ENCODE measurements at places on chromosomes 6 and 20. TPM values are rescaled to one million over a fixed set of nuclear protein-coding genes. Genes with fewer than 3 reads are reported as not detected.

The GSTA1 gene
- total RNA-seq = 0.50 TPM

- H3K27ac ChIP-seq = no peak overlapping the region
- H3K4me1 ChIP-seq = no peaks in the 10 kb centered on the region
- peaks cover 15% of the 10 kb centered on the region for H3K36me3 ChIP-seq
- H3K27me3 ChIP-seq = no peaks in the 10 kb centered on the region
- H3K4me3 ChIP-seq = no peak overlapping the region
Observed at GRCh38 chr20:44916586-44916985, 6.7 kb downstream of the PABPC1L start.

- H3K27me3 ChIP-seq = no peaks in the 10 kb centered on the region
- no peaks in the 10 kb centered on the region for H3K36me3 ChIP-seq
- no peak overlapping the region for H3K4me3 ChIP-seq
- no peak for DNase-seq
Observed at GRCh38 chr6:169420912-169421543, 167.4 kb upstream of the THBS2 start.

DNA sequence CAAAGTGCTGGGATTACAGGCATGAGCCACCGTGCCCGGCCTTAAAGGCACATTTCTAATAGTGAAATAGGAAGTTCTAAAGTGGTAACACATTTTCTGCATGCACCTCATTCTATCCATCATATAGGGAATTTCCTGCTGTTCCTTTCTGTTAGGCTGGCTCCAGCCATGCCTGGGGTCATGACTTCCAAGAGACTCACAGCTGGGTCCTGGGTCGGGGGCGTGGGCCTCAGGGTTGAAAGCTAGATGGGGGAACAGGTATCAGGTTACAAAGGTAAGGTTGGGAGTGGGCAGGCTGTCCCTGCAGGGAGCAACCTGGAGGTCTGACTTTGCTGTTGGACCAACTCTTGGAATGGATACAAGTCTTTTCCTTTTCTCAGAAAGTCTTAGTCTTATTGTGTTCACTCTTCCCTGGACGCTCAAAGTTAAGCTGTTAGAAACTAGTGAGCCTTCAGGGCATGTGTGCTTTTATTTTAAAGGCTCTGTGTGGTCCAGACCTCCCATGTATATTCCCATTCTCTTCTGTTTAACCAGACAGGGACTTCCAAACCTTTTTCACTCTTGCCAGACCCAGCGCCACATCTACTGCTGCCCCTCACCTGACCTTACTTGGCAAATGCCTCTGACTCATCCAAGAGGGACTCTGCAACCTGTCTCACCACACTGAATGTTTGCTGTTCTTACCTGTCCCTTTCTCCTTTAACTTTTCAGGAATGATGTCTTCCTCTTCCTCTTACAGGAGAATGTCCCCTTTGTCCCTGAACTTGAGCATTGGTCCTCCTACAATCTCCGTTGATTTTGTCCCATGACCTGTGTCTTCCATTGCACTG is 64.4 kb downstream of the TMEM170B start:
- no peaks in the 10 kb centered on the region for H3K36me3 ChIP-seq
- H3K27ac ChIP-seq = no peak overlapping the region
- H3K4me1 ChIP-seq = peaks cover 5% of the 10 kb centered on the region
- no peaks in the 10 kb centered on the region for H3K27me3 ChIP-seq

DNA sequence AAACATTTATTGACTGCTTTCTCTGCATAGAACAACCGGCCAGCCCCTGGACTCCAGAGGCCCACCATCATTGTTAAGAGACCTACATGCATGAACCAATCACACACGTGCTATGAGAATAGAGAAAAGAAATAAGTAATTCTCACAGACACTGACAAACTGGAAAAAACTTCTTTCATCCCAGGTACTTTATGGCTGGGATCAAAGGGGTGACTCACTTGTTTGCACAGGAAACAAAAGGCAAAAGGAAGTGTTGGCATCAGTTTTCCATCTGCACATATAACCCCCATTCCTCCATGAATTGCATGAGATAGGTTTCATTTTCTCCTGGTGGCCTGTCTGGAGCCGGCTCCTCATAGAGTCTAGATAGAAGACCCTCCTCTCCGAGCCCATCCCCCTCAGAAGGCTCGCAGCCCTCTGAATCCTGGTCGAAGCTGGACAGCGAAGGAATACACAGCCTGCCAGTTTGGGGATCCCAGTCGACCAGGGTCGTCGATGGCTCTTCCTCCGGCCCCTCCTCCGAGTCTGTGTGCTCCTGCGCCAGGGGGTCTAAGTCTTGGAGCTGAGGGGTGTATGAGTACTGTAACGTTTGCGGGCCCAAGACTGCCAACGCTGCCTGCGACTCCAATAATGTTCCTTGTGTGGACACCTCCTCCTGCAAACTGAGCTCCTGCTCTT is 43.3 kb downstream of the IL20RA start:
- peaks cover 7% of the 10 kb centered on the region for H3K27me3 ChIP-seq
- no peaks in the 10 kb centered on the region for H3K36me3 ChIP-seq
- no peak overlapping the region for H3K27ac ChIP-seq
- DNase-seq = no peak
- H3K4me3 ChIP-seq = no peak overlapping the region

GRCh38 chr6:136014454-136015437 is 163.2 kb downstream of the PDE7B start:
- no peak for DNase-seq
- H3K27me3 ChIP-seq = no peaks in the 10 kb centered on the region
- peak overlapping the region; percentile 43 for H3K27ac ChIP-seq

DNA sequence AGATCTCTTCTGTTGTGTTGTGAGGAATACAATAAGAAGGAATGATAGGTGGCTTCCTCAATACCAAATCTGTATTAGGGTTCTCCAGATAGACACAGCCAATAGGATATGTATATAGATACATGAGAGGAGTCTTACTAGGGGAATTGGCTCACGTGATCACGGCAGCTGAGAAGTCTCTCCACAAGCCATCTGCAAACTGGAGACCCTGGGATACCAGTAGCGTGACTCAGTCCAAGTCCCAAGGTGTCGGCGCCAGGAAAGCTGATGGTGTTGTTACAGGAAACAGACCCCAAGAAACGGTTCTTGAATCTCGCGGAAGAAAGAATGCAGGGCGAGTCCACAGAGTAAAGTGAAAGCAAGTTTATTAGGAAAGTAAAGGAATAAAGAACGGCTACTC is 61.4 kb downstream of the SYTL3 start:
- H3K27me3 ChIP-seq = no peaks in the 10 kb centered on the region
- H3K27ac ChIP-seq = no peak overlapping the region
- H3K4me3 ChIP-seq = no peak overlapping the region
- no peaks in the 10 kb centered on the region for H3K36me3 ChIP-seq

DNA sequence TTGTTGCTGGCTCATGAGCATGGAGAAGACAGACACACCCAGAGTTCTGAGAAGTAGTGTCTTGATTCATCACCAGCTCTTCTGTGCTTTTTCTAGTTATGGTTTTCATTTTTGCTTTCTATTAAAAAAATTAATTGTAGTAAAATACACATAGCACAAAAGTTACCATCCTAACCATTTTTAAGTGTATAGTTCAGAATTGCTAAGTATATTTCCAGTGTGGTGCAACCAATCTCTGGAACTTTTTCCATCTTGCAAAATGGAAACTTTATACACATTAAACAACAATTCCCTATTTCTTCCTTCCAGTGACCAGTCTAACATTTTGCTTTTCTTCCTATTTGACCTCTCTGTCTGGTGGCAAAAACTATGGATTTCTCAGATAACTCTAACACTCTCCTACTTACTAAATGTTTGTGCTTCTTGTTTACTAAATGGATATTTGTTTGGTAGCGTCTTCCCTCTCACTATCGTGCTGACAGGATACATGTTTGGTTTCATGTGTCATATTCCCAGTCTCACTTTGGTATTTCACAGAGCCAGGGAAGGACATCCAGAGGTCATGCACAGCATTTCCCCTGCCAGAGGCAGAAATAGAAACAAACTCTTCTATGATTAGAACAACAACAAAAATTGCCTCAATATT is 40.6 kb downstream of the TXLNB start:
- H3K4me1 ChIP-seq = no peaks in the 10 kb centered on the region
- H3K27ac ChIP-seq = no peak overlapping the region
- no peaks in the 10 kb centered on the region for H3K27me3 ChIP-seq
- no peaks in the 10 kb centered on the region for H3K36me3 ChIP-seq
- no peak overlapping the region for H3K4me3 ChIP-seq

- H3K27me3 ChIP-seq = no peaks in the 10 kb centered on the region
- H3K27ac ChIP-seq = no peak overlapping the region
- H3K4me1 ChIP-seq = no peaks in the 10 kb centered on the region
Observed at GRCh38 chr6:26389349-26389894, 6.5 kb downstream of the BTN2A2 start.

GRCh38 chr6:93644611-93645010 is 225.3 kb upstream of the EPHA7 start:
- no peaks in the 10 kb centered on the region for H3K36me3 ChIP-seq
- H3K27me3 ChIP-seq = no peaks in the 10 kb centered on the region
- H3K4me3 ChIP-seq = no peak overlapping the region

DNA sequence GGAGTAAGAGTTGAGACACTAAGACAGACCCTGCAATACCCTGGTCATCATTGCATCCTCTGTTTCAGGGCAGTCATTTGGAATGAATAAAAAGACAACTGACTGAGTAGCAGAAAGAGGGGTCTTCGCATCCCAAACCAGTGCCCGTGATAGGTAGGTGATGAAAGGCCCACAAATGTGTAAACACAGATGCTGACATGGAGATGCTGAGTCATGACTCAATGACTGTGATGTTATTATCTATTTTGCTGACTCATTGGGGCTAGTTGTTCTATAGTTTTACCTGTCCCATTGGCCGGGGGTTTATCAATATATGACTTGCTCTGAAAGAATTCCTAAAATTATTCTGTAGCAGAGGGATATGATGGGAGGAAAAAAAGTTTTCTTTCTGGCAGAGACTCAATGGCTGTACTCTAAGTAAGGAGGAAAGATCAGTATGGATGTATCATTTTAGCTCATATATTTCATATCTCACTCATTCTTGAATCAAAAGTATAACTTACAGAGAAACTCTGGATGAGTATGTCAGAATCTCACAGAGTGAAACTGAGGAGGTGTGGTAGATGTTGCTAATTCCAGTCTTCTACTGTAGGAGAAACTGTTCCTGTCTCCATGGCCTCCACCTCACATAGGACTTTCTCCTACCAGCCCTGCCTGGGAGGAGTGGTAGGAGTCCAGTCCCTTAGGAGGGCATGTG is 119.9 kb upstream of the PREP start:
- H3K27me3 ChIP-seq = no peaks in the 10 kb centered on the region
- H3K4me1 ChIP-seq = no peaks in the 10 kb centered on the region
- no peak for DNase-seq
- H3K27ac ChIP-seq = no peak overlapping the region
- no peaks in the 10 kb centered on the region for H3K36me3 ChIP-seq
- no peak overlapping the region for H3K4me3 ChIP-seq

DNA sequence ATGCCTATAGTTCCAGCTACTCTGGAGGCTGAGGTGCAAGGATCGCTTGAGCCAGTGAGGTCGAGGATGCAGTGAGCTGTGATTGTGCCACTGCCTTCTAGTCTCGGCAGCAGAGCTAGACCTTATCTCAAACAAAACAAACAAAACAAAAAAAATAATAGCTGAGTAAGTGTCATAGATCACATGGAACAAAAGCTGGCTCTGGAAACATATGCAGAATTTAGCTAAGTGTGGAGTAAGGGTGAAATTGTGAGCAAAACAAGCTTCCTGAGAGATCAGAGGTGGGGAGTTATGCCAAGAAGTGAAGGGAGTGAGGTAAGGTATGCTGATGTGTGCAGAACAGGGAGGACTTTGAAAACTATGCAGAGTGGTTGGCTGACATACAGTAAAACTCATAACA is 18.7 kb downstream of the SGK1 start:
- H3K4me1 ChIP-seq = no peaks in the 10 kb centered on the region
- no peak overlapping the region for H3K27ac ChIP-seq
- peaks cover 6% of the 10 kb centered on the region for H3K36me3 ChIP-seq
- H3K27me3 ChIP-seq = no peaks in the 10 kb centered on the region
- DNase-seq = no peak
- H3K4me3 ChIP-seq = no peak overlapping the region

DNA sequence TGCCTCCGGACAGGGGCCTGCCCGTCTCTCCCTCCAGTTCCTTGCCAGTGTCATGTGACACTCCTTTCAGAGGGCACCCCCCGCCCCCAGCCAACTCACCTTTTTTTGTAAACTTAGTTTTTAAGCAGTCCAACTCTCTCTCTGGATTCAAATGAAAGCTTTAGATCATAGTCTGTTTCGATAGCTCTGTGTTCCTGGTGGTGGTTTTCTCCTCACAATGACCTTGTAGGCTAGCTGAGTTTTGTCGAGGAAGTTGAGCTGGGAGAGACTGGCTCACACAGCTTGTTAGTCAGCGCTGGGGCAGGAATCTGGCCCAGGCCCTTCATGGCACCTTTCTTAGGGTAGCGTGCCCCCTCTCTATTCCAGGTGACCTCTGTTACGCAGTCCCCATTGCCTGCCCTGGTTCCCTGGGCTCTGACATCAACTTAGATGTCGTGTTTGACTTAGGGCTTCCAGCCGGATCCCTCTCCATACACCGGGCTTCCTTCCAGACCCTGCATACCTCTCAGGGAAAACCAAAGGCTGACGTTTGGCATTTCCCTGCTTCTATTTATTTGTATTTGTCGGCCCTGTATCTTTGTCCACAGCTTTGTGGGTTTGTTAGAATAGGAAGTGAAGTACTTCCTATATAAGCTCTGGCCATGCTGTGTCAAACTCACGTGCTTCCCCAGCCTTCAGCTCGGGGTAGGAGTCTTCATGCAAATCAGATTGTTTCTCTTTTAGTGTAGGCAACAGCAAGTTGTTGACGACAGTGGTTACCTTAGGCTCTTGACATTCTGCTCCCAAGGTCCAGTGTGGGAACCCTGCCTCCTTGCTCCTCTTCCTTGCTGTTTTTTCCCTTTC is 12.7 kb downstream of the IGF2R start:
- H3K4me3 ChIP-seq = no peak overlapping the region
- H3K36me3 ChIP-seq = no peaks in the 10 kb centered on the region
- peaks cover 47% of the 10 kb centered on the region for H3K4me1 ChIP-seq
- no peak for DNase-seq

The SLC32A1 gene
- total RNA-seq = 18.5 TPM

- H3K36me3 ChIP-seq = no peaks in the 10 kb centered on the region
- no peak for DNase-seq
- H3K4me3 ChIP-seq = no peak overlapping the region
- no peaks in the 10 kb centered on the region for H3K27me3 ChIP-seq
Observed at GRCh38 chr6:100627911-100628758, 163.4 kb upstream of the SIM1 start.

GRCh38 chr6:90537723-90538258 is 49.1 kb downstream of the MAP3K7 start:
- no peak overlapping the region for H3K4me3 ChIP-seq
- H3K4me1 ChIP-seq = no peaks in the 10 kb centered on the region
- DNase-seq = peak; percentile 16
- no peaks in the 10 kb centered on the region for H3K27me3 ChIP-seq
- H3K27ac ChIP-seq = no peak overlapping the region

GRCh38 chr6:18088419-18089296 is 33.8 kb downstream of the NHLRC1 start:
- H3K27ac ChIP-seq = no peak overlapping the region
- H3K36me3 ChIP-seq = no peaks in the 10 kb centered on the region
- DNase-seq = no peak

DNA sequence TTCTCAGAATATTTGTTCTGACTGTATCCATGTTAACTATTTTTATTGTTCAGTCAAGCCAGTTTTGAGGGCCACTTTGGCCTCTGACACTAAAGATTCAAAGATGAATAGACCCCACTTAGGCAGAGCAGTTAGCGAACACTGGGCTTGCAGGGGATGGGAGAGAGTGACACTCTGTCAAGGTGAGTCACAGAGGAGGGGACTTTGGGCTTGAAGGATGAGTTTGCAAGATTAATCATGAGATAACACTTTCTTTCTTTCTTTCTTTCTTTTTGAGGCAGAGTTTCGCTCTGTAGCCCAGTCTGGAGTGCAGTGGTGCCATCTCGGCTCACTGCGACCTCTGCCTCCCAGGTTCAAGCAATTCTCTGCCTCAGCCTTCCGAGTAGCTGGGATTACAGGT is 46.4 kb downstream of the SPATA2 start:
- no peak overlapping the region for H3K4me3 ChIP-seq
- H3K36me3 ChIP-seq = peaks cover 19% of the 10 kb centered on the region
- no peak overlapping the region for H3K27ac ChIP-seq
